ENCODE measurements at places on chromosomes 6 and 20. TPM values are rescaled to one million over a fixed set of nuclear protein-coding genes. Genes with fewer than 3 reads are reported as not detected.

DNA sequence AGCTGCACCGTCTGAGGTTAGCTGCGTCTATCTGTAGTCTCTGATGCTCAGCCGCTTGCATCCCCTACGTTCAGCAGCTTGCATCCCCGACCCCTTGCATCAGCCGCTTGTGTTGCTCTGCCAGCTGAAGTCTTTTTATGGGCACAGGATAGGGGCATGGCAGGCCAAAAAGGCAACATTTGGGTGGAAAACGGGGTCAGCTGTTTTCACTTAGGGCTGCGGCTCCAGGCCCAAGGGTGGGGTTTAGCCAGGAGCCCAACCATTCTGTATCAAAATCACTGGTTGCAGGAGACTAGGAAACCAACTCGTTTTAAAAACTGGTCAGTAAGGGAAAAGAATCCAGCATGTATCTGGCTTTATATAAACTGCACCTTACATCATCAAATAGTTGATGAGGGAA, 49.9 kb downstream of the FAM50B start:
- no peak overlapping the region for H3K4me3 ChIP-seq
- H3K27me3 ChIP-seq: no peaks in the 10 kb centered on the region
- no peaks in the 10 kb centered on the region for H3K36me3 ChIP-seq
- H3K27ac ChIP-seq: no peak overlapping the region

DNA sequence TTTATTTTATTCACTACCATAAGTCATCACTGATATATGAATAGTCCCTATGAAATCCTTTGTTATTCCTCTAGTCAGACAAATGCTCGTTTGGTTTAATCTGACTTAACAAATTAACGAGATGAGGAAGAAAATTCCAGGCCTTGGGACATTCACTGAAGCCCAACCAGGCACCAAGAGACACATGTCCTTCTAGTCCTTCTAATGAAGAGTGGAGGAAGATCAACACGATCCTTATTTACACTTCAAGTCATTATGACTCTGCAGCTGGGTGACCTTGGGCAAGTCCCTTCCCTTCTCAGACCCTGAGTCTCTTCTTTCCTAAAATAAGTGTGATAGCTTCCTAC, 117.5 kb downstream of the CEBPB start:
- peaks cover 3% of the 10 kb centered on the region for H3K27me3 ChIP-seq
- H3K4me1 ChIP-seq: peaks cover 74% of the 10 kb centered on the region
- no peaks in the 10 kb centered on the region for H3K36me3 ChIP-seq
- DNase-seq: no peak
- H3K27ac ChIP-seq: peak overlapping the region; percentile 98

- peaks cover 44% of the 10 kb centered on the region for H3K36me3 ChIP-seq
- no peak for DNase-seq
- peak overlapping the region; percentile 57 for H3K4me3 ChIP-seq
- H3K27me3 ChIP-seq: peaks cover 24% of the 10 kb centered on the region
These were observed 4.3 kb downstream of the TNNC2 start for GRCh38 chr20:45822857-45823256.

Gene BRD2
- total RNA-seq: 86.8 TPM

Gene DDX43
- total RNA-seq: 0.35 TPM
